Stimulated activated CD4-positive, alpha-beta T cell treated with anti-CD3 and anti-CD28 coated beads, Interleukin-2, amount 100 ng/mL, for 48 hours (primary cell): ENCODE measurements at places on chromosomes 5 and 9.

- DNase-seq: no peak
Observed at GRCh38 chr9:99116003-99116411, 11.1 kb downstream of the TGFBR1 start.

DNA sequence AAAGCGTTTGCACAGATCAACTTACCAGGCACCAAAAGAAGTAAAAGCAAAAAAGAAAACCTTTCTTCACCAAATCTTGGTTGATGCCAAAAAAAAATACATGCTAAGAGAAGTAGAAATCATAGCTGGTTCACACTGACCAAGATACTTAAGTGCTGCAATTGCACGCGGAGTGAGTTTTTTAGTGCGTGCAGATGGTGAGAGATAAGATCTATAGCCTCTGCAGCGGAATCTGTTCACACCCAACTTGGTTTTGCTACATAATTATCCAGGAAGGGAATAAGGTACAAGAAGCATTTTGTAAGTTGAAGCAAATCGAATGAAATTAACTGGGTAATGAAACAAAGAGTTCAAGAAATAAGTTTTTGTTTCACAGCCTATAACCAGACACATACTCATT lies 36.4 kb upstream of the CCDC152 start:
- no peak for DNase-seq

DNA sequence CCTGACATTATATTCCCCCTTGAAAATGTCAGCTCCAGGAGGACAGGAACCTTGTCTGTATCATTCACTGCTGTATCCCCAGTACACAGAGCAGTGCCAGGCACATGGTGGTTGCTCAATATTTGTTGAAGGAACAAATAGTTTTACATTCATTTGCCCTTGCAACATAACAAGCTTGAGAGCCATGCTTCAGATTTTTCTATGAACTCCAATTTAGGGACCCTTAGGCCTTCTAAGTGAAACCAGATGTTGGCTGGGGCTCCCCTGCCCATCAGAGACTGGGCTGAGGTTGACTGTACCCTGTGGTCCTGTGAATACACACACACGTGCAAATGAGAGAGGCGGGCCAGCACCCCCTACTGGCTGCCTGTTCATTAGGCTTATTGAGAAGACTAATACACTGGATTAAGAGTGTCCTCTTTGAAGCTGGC lies 214.9 kb upstream of the WWC1 start:
- DNase-seq: no peak

GRCh38 chr9:70531311-70531710 lies 116.9 kb upstream of the KLF9 start:
- no peak for DNase-seq

DNA sequence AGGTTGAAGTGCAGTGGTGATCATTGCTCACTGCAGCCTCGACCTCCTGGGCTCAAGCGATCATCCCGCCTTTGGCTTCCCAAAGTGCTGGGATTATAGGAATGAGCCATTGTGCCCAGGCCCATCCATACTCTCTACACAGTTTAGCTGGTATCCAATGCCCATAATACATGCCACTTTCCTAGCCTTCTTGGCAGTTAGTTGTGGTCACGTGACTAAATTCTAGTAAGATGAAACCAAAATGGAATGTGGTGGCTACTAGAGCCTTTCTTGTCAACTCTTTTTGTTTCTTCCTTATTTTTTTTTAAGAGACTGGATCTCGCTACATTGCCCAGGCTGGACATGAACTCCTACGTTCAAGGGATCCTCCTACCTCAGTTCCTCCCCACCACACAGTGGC lies 15.3 kb upstream of the KIF27 start:
- DNase-seq: no peak

- DNase-seq: no peak
Observed at GRCh38 chr5:147176422-147176821, 58.4 kb upstream of the STK32A start.

- DNase-seq: no peak
Observed at GRCh38 chr9:71968541-71969090, 57.2 kb downstream of the C9orf85 start.

- no peak for DNase-seq
Observed at GRCh38 chr9:2919347-2919746, 75.5 kb upstream of the PUM3 start.

DNA sequence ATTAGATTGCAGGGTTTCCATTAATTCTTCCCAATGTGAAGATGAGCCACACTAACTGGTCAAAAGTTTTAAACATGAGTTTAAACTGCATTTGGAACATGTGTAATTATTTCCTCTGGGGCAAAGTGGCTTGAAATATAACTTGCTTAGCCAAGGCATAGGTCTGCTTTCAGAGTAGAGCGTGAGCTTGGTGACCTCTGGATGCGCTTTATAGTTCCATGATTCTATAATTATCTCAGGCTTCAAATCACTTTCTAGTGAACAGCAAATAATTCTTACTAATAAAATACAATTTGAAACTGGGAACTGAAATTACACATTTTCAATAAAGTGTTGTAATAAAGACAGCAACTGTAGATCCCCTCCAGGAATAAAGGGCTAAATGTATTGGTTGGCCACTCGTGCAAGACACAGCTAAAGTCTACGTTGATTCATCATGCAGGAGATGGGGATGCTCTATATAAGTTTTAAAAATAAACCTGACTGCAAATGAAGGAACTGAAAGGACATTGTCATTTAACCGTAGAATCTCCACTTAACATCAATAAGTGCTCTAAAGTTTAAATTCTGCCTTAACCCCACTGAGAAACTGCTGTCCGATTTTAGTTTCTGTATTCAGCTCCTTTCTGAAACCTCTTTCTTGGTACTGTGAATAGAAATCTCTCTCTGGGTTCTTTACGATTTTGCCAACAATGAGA lies 460.0 kb downstream of the PSAT1 start:
- no peak for DNase-seq

DNA sequence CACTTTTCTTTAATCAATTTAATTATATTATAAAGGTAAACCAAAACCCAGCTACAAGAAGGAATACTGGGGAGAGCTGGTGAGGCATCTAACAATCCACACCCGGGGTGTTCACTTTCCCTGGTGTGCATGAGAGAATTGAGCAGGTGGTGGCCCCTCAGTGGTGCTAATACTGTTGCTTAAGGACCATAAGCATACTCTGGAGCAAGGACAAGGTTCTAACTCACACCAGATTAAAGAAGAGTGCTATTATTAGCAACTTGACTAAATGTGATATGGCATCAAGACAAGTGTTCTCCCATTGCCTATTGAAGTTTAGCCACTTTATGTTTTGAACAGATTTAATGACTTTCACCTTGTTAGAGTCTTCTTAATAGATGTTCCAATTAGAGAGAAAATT lies 8.8 kb downstream of the RGS7BP start:
- no peak for DNase-seq

DNA sequence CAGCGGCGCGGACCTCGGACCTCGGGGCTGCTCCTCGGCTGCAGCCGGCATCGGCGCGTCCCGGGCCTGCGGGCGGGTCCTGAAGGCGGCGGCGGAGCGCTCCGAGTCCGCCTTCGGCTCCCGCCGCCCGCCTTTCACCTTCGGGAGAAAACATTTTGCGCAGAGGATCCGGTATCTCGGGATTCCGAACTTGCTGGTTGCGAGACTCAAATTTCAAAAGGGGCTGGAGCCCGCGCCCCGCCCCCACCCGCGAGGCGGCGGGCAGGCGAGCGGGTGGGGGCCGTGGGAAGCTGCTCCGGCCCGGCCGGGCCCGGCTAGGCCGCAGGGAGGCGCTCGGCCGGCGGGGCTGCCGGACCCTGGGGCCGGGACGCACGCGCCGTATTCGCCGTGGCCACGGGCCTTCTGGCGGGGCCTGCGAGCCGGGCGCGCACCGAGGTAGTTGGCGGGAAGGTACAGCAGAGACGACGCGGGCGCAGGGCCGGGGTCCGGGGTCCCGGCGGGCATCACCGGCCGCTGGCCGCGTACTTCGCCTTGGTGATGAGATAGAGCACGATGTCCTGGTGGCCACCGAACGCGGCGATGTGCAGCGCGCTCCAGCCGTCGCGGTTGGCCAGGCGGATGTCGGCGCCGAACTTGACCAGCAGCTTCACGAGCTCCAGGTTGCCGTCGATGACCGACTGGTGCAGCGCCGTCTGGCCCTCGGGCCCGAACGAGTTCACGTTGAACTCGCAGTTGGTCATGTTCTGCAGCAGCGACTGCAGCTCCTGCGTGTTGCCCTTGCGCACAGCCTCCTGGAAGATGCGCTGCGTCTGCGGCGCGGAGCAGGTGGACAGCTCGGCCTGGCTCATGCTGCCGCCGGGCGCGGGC lies 757 bp downstream of the NRARP start:
- DNase-seq: no peak

DNA sequence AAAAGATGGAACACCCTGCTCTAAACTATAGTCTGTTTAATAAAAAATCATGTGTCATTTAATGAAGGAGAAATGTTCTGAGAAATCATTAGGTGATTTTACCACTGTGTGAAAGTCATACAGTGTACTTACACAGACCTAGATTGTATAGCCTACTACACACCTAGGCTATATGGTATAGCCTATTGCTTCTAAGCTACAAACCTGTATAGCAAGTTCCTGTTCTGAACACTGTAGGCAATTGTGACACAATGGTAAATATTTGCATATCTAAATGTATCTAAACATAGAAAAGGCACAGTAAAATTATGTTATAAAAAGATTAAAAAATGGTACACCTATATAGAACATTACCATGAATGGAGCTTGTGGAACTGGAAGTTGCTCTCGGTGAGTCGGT lies 40.6 kb downstream of the EFNA5 start:
- DNase-seq: no peak

DNA sequence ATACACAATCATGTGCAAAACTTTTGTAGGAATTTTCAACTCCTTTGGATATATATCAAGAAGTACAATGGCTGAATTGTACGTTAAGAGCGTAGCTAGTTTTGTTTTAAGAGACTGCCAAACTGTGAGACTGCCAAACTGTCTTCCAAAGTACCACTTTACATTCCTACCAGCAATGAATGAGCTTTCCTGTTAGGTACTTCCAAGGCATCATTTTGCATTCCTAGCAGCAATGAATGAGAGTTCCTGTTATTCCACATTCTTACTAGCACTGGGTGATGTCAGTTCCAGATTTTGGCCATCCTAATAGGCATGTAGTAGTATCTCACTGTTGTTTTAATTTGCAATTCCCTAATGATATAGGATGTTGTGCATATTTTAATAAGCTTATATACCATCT lies 219.3 kb downstream of the KCNN2 start:
- no peak for DNase-seq

DNA sequence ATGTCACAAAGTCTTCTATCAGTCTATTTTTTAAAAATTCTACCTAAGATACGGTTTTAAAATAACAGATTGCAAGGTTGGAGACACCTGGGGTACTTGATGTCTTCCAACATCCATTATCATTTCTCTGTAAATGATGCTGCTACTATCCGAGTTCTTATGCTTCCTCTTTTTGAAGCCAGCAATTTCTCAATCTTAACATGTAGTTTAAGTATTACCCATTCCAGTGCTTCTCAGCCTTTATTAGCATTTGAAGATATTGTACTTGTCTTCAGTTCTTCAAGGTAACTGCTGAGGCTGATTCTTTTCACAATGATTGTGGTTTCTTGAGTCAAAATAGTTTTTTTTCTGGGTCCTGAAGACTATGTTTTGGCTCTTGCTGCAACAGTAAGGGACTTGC lies 96.4 kb upstream of the SELENOP start:
- DNase-seq: no peak

GRCh38 chr5:80825786-80826460 lies 134.2 kb upstream of the RASGRF2 start:
- DNase-seq: no peak

- DNase-seq: no peak
Observed at GRCh38 chr9:6938447-6938846, 180.7 kb downstream of the KDM4C start.

- no peak for DNase-seq
Observed at GRCh38 chr5:177089825-177090641, 3.3 kb downstream of the FGFR4 start.

DNA sequence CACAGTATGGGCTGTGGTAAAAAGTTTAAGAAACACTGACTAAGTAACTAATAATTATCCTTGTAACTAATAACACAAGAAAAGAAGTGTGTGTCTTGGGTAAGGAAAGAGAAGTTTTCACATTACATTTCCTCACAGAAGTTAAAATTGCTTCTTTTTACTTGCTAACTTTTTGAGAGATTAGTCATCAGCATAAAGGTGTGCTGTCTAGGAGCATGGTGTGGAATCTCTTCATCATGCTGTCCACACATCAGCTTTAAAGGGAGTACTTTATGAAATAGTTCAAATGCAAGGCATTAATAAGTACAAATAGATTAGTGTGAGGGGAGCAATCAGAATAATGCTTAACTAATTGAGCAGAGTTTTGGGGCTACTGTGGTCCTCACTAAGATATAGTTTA lies 29.8 kb downstream of the WDR36 start:
- DNase-seq: no peak

DNA sequence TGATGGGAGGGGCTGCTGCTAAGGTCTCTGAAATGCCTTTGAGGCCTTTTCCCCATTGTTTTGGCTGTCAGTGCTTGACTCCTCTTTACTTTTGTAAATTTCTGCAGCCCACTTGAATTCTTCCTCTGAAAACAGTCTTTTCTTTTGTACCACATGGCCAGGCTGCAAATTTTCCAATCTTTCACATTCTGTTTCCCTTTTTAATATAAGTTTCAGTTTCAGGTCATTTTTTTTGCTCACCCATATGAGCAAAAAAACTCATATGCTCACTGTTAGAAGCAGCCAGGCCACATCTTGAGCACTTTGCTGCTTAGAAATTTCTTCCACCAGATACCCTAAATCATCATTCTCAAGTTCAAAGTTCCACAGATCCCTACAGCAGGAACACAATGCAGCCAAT lies 234.6 kb upstream of the ADRA1B start:
- DNase-seq: no peak

DNA sequence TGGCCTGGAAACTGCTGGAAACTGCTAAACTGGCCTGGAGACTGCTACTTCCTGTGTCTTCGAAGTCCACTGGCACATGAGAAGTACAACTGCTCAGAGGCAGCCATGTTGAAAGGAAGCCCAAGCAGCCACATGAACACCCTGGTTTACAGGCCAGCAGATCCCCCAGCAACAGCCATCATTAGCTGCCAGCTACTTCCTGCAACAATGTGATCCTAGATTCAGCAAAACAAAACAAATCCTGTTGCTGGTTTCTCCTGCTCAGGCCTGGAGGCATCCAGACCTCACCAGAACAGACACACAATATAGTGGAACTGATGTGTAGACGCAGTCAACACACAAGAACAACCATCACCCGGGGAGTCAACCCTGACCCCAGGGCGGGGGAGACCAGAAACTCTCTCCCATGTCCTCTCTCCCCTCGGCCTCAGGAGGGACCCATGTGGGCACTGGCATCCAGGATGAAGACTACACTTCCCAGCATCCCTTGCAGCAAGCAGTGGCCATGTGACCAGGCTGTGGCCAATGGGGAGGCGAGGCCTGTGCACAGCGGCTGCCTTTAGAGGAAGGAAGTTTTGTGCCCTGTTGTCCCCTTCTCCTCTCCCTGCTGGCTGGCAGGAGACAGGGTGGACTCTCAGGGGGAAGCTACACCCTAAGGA lies 9.2 kb upstream of the LCN15 start:
- DNase-seq: no peak

DNA sequence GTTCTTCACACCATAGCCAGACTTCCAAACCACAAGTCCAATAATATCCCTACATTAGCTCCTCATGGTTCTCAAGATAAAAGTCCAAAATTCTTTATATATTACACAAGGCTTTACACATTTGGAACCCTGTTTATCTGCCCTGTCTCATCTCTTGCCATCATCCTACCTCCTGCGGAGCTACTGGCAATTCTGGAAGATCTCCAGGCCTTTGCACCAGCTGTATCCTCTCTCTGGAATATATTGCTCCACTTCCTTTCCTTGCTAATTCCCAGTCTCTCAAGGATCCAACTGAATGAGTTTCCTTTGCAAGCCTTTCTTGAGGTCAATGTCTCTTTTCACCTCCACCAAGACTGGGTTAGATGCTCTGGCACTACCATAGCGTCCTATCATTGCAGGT lies 41.3 kb upstream of the MIER3 start:
- DNase-seq: no peak
